ENCODE measurements at places on chromosomes 5 and 9. TPM values are rescaled to one million over a fixed set of nuclear protein-coding genes. Genes with fewer than 3 reads are reported as not detected.

The SLC2A6 gene
- total RNA-seq = 0.32 TPM

The FBXL7 gene
- total RNA-seq = not detected

The B4GALT1 gene
- total RNA-seq = 184 TPM

The FAM163B gene
- total RNA-seq = not detected

The CDH6 gene
- not detected for total RNA-seq

The PLCXD3 gene
- total RNA-seq = not detected

The EQTN gene
- total RNA-seq = not detected

The PLAC8L1 gene
- 3.0 TPM for total RNA-seq

The IL5 gene
- not detected for total RNA-seq

The IRX2 gene
- 35.4 TPM for total RNA-seq

The FNBP1 gene
- total RNA-seq = 24.4 TPM

The FABP6 gene
- not detected for total RNA-seq

The UBTD2 gene
- 24.1 TPM for total RNA-seq

The PCDHGC5 gene
- total RNA-seq = 0.69 TPM

The FBLL1 gene
- total RNA-seq = 0.42 TPM

The PTGS1 gene
- total RNA-seq = 0.70 TPM

The C5 gene
- 4.2 TPM for total RNA-seq

The MTX3 gene
- 23.9 TPM for total RNA-seq

The NEUROG1 gene
- not detected for total RNA-seq
